ENCODE measurements at places on chromosomes 4 and X.

GRCh38 chrX:133191739-133192039 is 26.5 kb downstream of the TFDP3 start:
- DNase-seq, result no peak

- no peak for DNase-seq
Measured at GRCh38 chrX:130296743-130297142, 28.0 kb upstream of the ZNF280C start.

- no peak for DNase-seq
Measured at GRCh38 chr4:70195425-70195824, at the start of gene ODAM. ODAM (plus strand) TSS chr4:70195725; CDS start chr4:70196544, 819 bp downstream.

GRCh38 chr4:23106516-23106915 is 413.8 kb downstream of the GBA3 start:
- no peak for DNase-seq

DNA sequence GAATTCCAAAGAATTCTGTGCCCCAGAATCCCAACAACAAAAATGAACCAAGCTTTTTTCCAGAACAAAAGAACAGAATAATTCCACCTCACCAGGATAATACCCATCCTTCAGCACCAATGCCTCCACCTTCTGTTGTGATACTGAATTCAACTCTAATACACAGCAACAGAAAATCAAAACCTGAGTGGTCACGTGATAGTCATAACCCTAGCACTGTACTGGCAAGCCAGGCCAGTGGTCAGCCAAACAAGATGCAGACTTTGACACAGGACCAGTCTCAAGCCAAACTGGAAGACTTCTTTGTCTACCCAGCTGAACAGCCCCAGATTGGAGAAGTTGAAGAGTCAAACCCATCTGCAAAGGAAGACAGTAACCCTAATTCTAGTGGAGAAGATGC is 161.6 kb downstream of the AFF2 start:
- DNase-seq, result no peak

DNA sequence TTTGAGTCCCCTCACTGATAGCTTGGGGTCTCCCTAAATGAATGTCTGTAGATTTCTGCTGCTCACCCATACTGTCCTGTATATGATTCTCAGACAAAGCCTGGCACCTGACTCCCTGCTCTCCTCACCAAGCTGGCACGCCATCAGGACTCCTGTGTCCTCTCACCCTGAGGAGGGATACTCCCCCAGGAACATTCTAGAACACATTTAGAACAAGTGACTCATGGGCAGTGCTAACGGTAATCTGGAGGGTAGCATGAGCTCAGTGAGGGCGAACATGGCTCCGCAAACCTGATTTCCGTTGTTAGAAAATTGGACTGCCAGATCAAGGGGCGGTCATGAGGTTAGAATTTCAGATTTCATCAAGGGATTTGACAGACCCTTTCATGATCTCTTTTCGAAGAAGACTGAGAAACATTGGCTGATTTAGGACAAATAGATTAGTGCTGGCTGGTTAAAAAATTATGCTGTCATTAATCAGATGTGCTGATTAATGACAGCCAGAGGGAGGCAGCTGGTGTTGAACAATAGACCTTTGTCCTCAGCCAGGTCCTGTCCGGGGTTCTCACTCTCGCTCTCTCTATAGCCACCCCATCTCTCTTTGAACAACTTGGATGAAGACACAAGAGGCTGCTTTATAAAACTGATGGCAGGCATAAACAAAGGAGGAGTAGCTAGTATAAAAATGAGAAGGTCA is 244.3 kb downstream of the PTTG2 start:
- no peak for DNase-seq

- no peak for DNase-seq
Measured at GRCh38 chr4:169906104-169906503, 120.1 kb downstream of the MFAP3L start.

GRCh38 chrX:68699960-68700746 is 52.7 kb downstream of the STARD8 start:
- no peak for DNase-seq

- DNase-seq, result no peak
Measured at GRCh38 chrX:130594453-130594916, 192.7 kb downstream of the RBMX2 start.

GRCh38 chr4:159447296-159447695 is 344.4 kb downstream of the RAPGEF2 start:
- no peak for DNase-seq

- no peak for DNase-seq
Measured at GRCh38 chr4:176788248-176788647, 4.5 kb downstream of the VEGFC start.

GRCh38 chr4:87846226-87846625 is 13.5 kb downstream of the MEPE start:
- DNase-seq, result no peak

DNA sequence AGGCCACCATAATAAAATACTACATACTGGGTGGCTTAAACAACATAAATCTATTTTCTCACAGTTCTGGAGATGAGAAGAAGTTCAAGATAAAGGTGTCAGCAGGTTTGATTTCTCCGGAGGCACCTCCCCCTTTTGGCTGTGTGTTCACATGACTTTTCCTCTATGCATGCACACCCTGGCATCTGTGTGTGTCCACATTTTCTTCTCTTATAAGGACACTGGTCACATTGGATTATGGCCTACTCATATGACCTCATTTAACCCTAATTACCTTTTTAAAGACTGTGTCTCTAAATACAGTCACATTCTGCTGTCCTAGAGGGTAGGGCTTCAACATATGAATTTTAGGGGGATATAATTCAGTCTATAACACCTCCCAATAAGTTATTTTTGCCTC is 79.8 kb downstream of the DCLK2 start:
- no peak for DNase-seq

DNA sequence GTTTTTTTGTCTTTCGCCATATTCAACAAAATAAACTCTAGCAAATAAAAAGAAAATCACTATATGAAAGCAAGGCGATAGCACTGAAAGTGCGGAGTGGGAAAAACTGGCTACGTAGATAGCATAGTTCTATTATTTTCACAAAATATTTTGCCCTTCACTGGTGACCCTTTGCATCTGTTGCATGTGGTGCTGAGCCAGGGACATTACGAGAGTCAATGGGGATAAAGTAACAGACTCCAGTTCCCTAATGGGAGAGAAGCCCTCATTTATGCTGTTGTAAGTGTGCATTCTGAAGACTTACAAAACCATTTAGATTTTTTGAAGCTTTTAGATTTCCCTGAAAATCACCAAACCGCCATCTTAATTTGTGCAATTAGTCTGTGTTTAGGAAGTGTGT is 501.6 kb downstream of the PPARGC1A start:
- no peak for DNase-seq

- DNase-seq, result no peak
Measured at GRCh38 chrX:49284212-49284611, 14.6 kb downstream of the PPP1R3F start.

DNA sequence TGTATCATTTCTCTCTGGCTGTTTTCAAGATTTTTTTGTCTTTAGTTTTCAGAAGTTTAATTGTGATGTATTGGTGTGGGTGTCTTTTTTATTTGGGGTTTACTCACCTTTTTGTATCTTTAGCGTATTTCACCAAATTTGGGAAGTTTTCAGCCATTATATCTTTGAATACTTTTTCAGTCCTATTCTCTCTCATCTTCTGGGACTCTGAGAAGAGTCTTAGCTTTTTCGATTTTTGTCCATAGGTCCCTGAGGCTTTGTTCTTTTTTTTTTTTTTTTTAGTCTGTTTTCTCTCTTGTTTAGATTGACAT is 23.8 kb downstream of the KDM6A start:
- DNase-seq, result no peak

DNA sequence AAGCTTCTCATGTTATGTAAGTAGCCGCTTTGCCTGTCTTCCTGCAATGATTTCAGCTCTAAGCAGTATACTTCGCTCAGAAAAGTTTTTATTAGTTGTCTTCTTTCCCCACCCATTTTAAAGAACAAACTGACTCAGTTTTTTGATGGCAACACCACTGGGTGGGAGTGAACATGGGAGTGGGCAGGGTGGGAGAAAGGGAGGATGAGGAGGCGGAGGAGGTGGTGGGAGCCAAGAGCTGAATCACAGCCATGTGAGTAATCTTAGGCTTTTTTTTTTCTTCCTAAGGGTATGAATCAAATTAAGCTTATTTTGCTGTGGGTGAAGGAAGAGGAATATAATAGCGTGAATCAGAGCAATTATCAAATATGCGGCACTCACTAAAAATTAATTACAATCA is 574.3 kb upstream of the DIPK2B start:
- DNase-seq, result peak; percentile 47

GRCh38 chrX:131677655-131678628 is 134.1 kb downstream of the OR13H1 start:
- peak; percentile 48 for DNase-seq

GRCh38 chrX:11558972-11559371 is 106.7 kb downstream of the ARHGAP6 start:
- DNase-seq, result peak; percentile 42

DNA sequence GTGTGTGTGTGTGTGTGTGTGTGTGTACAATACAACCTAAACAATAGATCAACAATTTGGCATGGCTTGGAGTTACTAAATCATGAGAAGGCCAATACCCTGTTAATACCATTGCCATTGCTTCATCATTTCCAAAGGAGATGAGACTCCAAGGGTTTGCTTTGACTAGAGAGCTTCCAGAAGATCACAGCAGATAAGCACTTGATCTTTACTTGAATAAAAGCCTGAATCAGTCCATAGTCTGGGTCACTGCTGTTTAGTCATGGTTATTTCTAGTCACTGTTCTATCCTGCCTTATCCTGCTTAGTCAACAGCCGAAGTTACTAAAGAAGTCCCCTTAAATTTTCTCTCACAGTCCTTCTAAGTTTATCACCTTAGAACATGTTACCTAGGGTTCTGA is 58.2 kb downstream of the RAB40AL start:
- no peak for DNase-seq

DNA sequence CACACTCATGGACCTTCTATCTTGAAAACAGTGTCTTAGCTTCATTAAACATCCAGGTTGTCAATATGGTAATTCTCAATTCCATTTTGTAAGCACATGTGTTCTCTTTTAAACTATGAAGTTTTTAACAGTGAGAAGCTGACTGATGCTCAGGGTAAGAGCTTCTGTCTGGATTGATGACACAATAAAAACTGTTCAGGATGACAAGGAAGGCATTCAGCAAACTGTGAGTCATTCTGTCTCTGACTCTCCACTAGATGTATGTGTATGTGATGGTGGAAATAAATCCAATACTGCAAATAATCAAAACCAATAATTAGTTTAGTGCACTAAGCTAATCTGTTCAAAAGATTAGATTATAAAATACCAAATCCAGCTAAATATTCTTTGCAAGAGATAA is 115.3 kb upstream of the ARX start:
- no peak for DNase-seq

DNA sequence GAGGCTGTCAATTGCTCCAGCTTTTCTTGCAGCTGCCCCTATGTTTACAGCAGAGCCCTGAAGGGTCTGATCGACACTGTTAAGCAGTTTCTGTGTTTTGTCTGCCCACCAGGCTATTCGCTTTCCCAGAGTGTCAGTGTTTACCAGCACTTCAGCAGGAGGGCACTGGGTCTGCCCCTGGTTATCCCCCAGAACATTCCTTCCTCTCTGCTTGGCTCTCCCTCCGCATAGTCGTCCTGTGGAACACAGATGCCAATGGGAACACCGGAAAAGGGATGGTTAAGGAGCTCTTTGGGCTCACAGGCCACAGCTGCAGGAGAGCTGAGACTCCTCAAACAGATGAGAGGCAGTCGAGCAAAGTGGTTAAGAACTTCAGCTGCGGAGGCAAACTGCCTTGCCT is 71.3 kb upstream of the FBXW7 start:
- no peak for DNase-seq

- no peak for DNase-seq
Measured at GRCh38 chrX:34341258-34341657, 209.1 kb upstream of the FAM47A start.

DNA sequence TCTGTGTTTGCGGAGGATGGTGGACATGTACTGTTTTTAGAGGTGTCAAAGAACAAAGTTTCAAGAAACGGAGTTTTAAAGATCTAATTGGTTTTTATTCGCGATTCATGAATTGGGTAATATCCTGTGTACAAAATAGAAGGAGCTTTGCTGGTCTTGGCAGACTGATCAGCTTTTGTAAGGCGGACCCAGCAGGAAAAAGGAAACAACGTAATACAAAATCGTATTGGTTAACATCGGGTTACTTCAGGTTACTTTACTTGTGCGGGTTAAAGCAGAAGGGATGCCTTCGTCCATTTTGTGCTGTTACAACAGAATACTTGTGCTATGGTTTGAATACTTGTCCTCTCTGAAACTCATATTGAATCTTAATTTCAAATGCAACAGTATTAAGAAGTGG is 11.4 kb upstream of the NYX start:
- no peak for DNase-seq

DNA sequence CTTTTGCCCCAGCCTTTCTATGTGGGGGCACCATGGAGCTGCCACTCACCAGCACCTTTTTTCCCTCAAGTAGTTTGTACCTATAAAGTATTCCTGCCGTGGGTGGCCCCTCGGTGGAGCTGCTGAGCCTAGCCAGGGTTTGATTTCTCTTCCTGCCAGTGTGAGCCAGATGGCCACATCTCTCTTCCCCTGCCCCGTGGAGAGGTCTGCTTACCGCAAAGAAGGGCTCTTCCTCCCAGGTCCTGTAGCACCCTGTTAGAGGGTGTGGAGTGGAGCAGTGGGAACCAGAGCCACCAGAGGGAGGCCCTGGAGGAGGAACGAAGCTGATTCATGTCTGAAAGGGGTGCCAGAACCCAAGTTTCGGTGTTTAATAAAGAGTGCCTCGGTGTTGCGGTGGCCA is 95.4 kb downstream of the PTTG2 start:
- no peak for DNase-seq

DNA sequence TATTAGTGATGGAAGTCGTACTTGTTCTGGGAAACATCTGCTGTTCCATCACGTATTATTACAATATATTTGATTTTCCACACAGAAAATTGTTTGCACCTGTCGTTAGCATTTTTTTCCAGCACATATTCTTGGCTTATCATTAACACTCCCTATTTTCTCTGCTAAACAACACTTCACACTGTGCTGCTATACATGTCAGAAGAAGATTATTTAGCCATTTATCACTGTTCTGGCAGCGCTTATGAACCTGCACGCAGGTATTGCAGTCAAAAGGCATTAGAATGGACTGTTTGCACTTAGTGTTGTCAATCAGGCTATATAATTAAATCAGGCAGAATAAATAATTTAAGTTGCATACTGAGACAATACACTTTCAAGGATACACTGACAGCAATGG is 218.6 kb downstream of the CHM start:
- DNase-seq, result no peak

GRCh38 chr4:140237616-140238350 is 83.8 kb upstream of the MAML3 start:
- DNase-seq, result no peak

Measured in activated CD4-positive, alpha-beta T cell treated with anti-CD3 and anti-CD28 coated beads for 4 hours (primary cell).